Fibroblast of skin of abdomen (primary cell): ENCODE measurements at places on chromosomes 16 and 17.

GRCh38 chr16:56424791-56425438, 430 bp downstream of the AMFR start:
- DNase-seq: peak; percentile 8

DNA sequence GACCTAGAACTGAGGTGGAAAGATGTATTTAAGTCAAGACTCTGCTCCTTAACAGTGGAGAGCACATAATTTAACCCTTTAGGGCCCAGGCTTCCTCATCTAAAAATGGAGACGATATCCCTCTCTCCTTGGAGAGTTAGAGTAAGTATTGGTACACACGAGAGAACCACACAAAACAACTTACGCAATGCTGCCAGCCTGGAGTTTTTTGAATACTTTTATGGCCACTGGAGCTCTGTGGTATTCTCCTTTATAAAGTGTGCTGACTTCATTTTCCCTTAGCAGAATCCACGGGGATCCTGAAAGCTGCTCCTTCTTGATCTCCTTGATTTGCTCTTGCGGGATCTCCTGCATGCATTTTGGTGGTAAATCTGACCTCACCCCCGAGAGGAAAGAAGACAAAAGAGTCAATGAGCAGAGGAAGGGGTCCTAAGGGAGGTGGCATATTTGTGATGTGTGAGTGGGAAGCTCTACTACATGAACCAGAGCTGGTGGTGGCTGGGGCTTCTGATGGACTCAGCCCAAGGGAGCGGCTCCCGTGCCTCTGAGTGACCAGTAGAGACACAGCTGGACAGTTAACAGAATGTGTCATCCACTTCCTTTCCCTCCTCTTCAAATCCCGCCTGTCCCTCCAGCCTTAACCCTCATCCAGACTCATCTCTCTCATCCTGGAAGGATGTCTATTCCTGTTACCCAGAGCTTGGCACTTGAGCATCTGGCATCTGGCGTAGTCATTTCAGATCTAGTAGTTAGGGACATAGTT, 9.4 kb downstream of the MLKL start:
- no peak for DNase-seq

DNA sequence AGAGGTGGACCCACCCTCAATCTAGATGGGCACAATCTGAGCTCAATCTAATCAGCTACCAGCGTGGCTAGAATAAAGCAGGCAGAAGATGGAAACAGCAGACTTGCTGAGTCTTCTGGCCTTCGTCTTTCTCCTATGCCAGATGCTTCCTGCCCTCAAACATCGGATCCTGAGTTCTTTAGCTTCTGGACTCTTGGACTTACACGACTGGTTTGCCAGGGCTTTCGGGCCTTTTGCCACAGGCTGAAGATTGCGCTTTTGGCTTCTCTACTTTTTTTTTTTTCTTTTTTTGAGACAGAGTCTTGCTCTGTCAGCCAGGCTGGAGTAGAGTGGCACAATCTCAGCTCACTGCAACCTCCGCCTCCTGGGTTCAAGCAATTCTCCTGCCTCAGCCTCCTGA, 65.1 kb downstream of the UTP18 start:
- no peak for DNase-seq

GRCh38 chr16:22035153-22035552, 27.2 kb downstream of the MOSMO start:
- no peak for DNase-seq

GRCh38 chr17:60864708-60865005, 187.0 kb downstream of the BCAS3 start:
- no peak for DNase-seq

- DNase-seq: no peak
These were observed 154.1 kb downstream of the SHISA9 start for GRCh38 chr16:13055480-13055879.

DNA sequence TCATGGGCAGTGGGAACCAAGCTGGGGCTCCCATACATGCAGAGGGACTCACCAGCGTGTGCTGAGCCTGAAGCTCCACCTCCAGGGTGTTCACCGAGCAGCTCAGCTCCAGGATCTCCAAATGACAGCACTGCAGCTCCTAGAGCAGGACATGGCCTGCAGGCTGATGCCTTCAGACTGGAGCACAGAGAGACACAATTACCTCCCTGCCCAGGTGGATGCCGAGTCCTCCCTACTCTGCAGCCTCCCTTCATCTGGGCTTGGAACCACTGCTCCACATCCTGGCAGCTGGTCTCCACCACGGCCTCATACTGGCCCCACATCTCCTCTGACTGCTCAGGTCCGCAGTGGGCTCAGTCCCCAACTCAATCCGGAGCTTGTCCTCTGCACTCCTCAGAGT, 8.2 kb upstream of the KRT38 start:
- DNase-seq: no peak

DNA sequence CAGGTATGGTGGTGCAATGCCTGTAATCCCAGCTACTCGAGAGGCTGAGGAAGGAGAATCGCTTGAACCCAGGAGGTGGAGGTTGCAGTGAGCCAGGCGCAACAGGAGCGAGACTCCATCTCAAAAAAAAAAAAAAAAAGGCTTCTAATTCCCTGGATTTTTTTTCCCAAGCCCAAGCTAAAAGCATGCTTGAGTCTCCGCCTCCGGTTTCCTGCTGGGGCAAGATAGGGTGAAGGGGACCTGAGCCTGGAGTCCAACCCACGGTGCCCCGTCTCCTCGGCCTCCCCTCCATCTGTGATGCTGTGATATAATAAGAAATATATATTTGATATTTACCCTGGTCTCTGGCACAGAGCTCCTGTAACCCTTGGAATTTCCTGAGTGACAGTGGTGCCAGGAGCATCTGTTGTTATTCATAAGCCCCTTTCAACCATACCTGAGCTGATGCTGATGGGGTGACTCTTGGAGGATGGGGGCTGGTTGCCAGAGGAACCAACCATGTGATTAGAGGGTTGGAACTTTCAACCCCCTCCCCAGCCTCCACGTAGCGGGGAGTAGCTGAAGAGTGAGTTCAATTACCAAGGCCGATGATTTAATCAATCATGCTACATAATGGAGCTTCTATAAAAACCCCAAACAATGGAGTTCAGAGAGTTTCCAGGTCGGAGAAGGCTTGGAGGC, 12.8 kb upstream of the TNK1 start:
- no peak for DNase-seq

- DNase-seq: peak; percentile 33
These were observed 334.3 kb upstream of the TBX2 start for GRCh38 chr17:61065263-61065773.

GRCh38 chr17:18323007-18323406, 7.9 kb downstream of the SMCR8 start:
- no peak for DNase-seq

DNA sequence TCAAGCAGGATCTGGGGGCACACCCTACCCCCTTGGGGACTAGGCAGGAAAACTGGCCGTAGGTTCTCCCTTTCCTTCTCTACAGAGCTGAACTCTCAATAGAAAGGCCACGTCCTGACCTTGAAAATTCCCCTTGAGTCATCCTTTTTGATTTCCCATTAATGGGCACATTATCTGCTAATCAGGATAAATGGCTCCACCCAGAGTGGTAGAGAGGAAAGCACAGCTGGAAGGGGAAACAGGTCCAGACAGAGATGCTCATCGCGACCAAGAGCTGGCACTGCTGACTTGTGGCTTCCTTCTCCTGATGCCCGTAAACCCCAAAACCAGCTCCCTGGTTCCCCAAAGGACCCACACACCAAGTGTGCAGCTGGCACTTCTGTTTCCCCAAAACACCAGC, 206.5 kb upstream of the CDH5 start:
- peak; percentile 25 for DNase-seq

- DNase-seq: no peak
These were observed 4.0 kb upstream of the HSD11B2 start for GRCh38 chr16:67426950-67427349.

- DNase-seq: no peak
These were observed 148.3 kb downstream of the SHISA9 start for GRCh38 chr16:13049688-13050087.

- DNase-seq: no peak
These were observed at the start of gene TMEM235 for GRCh38 chr17:78230996-78231935. Gene TMEM235, plus strand, starts transcription at chr17:78231631. Its CDS starts 393 bp downstream, at chr17:78232024.

DNA sequence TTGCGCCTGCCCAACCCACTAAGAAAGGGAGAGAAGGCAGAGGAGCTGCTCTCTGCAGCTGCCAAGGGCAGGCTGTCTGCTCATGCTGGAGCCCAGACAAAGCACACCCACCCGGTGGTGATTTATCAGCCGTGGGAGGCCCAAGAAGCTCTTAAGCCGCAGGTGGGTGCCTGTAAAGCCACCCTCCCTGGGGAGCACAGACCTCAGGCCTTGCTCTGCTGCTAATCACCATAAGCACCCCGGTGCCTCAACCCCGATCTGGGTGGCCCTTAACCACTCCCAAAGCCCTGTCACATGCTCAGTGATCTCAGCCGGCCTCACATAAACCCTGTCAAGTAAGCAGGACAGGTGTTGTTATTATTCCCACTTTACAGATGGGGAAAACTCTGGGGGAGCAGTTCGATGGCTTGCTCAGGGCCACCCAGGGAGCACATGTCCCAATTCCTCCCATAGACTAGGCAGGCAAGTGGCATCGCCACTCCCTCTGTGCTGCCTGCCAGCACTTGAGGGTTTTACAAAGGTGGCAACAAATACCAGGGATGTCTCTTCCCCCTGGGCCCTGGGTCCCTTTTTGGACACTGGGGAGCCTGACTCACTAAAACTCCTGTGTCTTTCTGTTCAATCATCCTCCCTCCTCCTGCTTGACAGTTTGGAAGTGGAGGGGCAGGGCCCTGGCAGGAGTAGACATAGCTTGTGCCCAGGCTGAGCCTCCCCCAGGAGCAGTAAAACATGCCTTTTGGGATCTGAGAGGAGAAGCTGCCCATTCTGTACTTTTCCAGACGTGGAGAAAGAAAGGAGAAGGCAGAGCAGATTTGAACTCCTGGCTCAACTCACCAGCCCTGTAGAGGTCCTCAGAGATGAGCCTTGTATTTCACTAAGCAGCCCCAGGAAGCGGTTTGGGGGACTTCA, 299.3 kb downstream of the SOX9 start:
- no peak for DNase-seq

DNA sequence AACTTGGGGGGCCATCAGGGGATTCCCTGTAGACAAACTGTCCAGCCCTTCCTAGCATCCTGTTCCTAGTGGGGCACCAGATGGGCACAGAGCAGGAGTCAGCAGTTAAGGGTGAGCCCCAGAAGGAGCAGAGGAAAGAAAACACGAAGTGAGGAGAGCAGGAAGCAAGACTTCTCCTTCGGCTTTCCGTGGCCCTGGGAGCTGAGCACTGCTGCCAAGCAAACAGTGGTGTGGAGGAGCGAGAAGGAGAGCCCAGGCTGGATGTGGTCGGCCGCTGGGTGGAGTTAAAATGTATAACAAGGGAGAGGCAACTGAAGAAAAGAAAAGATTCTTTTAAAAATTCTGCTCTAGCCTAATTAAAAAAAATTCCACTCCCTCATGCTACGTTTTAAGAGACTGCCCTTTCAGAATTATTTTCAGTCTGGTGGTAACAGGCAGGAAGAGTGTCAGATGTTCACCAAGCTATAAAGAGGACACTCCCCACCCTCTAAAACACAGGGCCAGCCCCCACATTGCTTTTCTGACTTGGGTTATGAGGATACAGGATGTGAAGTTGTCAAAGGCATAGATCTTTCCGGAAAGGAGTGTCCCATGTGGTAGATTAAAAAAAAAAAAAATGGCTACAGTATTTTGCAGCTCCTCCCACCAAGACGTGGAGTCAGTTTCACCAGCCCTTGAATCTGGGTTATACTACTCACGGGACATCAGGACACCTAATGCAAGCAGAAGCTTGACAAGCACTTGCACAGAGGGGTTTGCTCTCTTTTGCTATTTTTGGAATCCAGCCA, 74.9 kb upstream of the ZFHX3 start:
- no peak for DNase-seq

DNA sequence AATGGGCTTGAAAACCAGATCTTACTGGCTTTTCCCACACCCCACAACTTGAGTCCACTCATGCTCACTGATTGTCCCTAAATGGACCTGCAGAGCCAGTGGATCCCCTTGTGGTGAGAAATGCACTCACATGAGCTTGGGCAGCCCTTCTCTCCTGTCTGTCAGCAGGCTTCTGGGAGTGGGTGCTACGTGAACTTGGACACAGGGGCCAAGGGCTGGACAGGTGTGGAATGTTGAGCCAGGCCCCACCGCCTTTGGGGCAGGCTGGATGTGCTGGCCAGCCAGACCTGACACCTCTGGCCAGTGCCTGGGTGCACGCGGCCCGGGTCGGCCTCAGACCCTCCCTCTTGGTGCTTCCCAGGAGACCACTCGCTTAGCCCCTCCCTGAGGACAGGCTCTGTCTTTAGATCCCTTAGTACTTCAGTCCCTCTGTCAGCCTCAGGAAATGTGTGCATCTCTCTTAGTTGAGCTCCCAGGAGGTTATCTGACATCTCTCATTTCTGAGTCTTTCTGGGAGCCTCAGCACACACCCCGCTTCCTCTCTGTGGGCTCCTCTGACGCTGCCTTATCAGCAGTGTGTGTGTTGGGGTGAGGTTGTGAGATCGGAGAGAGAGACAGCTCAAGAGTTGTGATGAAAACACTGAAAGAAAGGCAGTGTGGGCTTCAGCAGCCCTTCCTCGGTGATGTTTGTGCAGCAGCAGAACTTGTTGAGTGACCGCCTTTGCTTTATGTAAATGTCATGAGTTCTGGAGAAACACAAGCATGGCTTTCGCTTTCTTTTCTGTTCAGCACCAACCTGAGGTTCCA, 117.0 kb downstream of the RAB11FIP4 start:
- DNase-seq: no peak

DNA sequence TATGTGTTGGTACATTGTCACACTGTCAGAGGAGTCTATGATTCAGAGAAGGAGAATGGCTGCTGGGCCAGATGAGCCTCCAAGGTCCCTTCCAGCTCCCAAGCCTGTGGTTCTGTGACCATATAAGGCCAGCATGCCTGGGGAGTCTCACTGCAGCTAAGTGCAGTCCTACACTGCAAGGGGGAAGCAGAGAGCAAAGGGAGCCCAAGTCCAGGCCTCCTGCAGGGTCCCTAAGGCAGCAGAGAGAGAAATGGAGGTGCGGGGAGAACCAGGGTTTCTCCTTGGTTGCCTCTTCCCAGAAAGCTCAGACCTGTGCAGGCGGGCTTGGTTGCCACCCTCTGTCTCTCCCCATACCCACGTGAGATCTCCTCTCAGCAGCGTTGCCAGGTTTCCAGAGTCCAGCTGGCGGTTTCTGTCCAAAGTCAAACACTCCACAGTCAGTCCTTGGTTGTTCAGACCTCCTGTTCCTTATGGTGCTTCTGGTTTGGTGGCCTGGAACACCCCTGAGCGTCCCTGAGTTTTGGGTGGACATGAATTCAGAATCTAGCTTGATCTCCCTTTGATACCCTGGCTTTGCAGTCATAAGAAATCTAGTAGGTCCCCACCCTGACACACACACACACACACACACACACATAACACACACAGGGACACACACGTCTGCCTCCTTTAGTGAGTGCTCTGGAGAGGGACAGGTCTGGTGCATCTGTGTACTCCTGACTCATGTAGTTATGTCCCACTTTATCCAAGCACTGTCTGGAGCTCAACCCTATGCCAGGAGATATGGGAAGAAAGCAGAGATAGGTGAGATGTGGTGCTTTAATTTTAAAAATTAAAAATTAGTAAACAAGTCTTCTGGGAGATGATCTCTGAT, 78.8 kb downstream of the GNAO1 start:
- DNase-seq: peak; percentile 98

GRCh38 chr16:11316331-11317015, 28.8 kb upstream of the RMI2 start:
- DNase-seq: peak; percentile 39

GRCh38 chr17:28470914-28471366, 2.5 kb upstream of the SLC13A2 start:
- peak; percentile 9 for DNase-seq

GRCh38 chr16:55773859-55774549, 58.9 kb downstream of the CES1 start:
- no peak for DNase-seq

- peak; percentile 30 for DNase-seq
These were observed 4.8 kb downstream of the IRX5 start for GRCh38 chr16:54935266-54935968.

- peak; percentile 95 for DNase-seq
These were observed 1.0 kb upstream of the SALL1 start for GRCh38 chr16:51151961-51152663.
